Sigmoid colon (tissue), 7 donors: ENCODE measurements at places on chromosomes 4 and X. TPM values are rescaled to one million over a fixed set of nuclear protein-coding genes. Genes with fewer than 3 reads are reported as not detected.

Gene CD38
- 11.4 TPM for polyA plus RNA-seq

Gene TKTL2
- polyA plus RNA-seq = not detected

Gene SPP1
- 29.4 TPM for polyA plus RNA-seq

Gene HSFX4
- polyA plus RNA-seq = not detected

Gene PRDM5
- 1.8 TPM for polyA plus RNA-seq

Gene SLC10A4
- polyA plus RNA-seq = not detected

Gene ADRA2C
- 1.2 TPM for polyA plus RNA-seq

Gene MAGEB1
- not detected for polyA plus RNA-seq

Gene BEX3
- polyA plus RNA-seq = 77.5 TPM

Gene SMARCAD1
- polyA plus RNA-seq = 4.2 TPM

Gene PLXNB3
- polyA plus RNA-seq = 0.60 TPM

Gene CORIN
- under 0.01 TPM for polyA plus RNA-seq

Gene ART3
- polyA plus RNA-seq = 5.1 TPM

Gene PRDX4
- polyA plus RNA-seq = 21.6 TPM

Gene HSD17B13
- 0.60 TPM for polyA plus RNA-seq

Gene FGB
- 0.67 TPM for polyA plus RNA-seq

Gene LAGE3
- polyA plus RNA-seq = 21.6 TPM

Gene SPANXA2
- not detected for polyA plus RNA-seq

Gene YY2
- polyA plus RNA-seq = not detected

Gene H2BW2
- not detected for polyA plus RNA-seq

Gene TRIM61
- polyA plus RNA-seq = 0.70 TPM

Gene UGT2A1
- not detected for polyA plus RNA-seq

Gene ZXDB
- 2.4 TPM for polyA plus RNA-seq

Gene COPS4
- polyA plus RNA-seq = 31.0 TPM

Gene F11
- not detected for polyA plus RNA-seq

Gene CCDC160
- 0.07 TPM for polyA plus RNA-seq

Gene PWWP3B
- polyA plus RNA-seq = 0.23 TPM

Gene BBS12
- 3.7 TPM for polyA plus RNA-seq

Gene NAA11
- not detected for polyA plus RNA-seq

Gene PQBP1
- polyA plus RNA-seq = 80.8 TPM

Gene CACNA1F
- polyA plus RNA-seq = not detected

Gene GASK1B
- polyA plus RNA-seq = 9.6 TPM

Gene TMEM154
- polyA plus RNA-seq = under 0.01 TPM

Gene MAP7D2
- 1.8 TPM for polyA plus RNA-seq

Gene KCNIP4
- polyA plus RNA-seq = not detected

Gene TSR2
- 42.6 TPM for polyA plus RNA-seq

Gene TCEAL5
- polyA plus RNA-seq = not detected

Gene MYOZ2
- 0.69 TPM for polyA plus RNA-seq

Gene HSPA4L
- under 0.01 TPM for polyA plus RNA-seq

Gene PAQR3
- polyA plus RNA-seq = 4.9 TPM

Gene AWAT1
- not detected for polyA plus RNA-seq

Gene CXCL1
- polyA plus RNA-seq = 16.0 TPM

Gene CYBB
- 23.0 TPM for polyA plus RNA-seq

Gene COL4A5
- 0.60 TPM for polyA plus RNA-seq

Gene ETDA
- not detected for polyA plus RNA-seq

Gene FUNDC1
- polyA plus RNA-seq = 14.6 TPM

Gene SPANXN3
- polyA plus RNA-seq = not detected

Gene P2RY10
- 4.2 TPM for polyA plus RNA-seq

Gene SPIN2A
- polyA plus RNA-seq = not detected

Gene NLRP2B
- polyA plus RNA-seq = not detected
